ENCODE measurements at places on chromosomes 2 and 18.

GRCh38 chr2:26018184-26019055, 15.5 kb upstream of the RAB10 start:
- no peaks in the 10 kb centered on the region for H3K36me3 ChIP-seq
- no peak for DNase-seq
- no peak overlapping the region for H3K4me3 ChIP-seq
- no peak overlapping the region for H3K27ac ChIP-seq

DNA sequence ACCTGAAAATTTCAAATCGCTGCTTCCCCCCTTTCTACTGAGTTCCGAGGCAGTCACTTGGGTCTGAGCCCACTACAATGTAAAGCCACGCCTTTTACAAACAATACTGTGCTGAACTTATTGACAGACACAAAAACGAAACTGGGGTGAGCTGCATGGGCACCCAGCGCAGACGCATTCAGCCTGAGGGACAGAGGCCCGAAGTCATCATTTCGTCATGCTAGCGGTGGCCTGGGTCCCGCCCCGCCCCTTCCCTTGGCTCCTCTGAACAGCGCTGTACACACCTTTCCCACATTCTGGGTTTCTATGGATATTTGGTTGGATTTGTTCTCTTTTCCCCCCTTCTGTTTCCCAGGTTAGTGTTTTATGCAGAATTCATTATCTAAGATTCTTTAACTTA, 71.7 kb downstream of the EIPR1 start:
- H3K4me3 ChIP-seq: no peak overlapping the region
- peaks cover 10% of the 10 kb centered on the region for H3K4me1 ChIP-seq
- no peak overlapping the region for H3K27ac ChIP-seq
- DNase-seq: no peak

DNA sequence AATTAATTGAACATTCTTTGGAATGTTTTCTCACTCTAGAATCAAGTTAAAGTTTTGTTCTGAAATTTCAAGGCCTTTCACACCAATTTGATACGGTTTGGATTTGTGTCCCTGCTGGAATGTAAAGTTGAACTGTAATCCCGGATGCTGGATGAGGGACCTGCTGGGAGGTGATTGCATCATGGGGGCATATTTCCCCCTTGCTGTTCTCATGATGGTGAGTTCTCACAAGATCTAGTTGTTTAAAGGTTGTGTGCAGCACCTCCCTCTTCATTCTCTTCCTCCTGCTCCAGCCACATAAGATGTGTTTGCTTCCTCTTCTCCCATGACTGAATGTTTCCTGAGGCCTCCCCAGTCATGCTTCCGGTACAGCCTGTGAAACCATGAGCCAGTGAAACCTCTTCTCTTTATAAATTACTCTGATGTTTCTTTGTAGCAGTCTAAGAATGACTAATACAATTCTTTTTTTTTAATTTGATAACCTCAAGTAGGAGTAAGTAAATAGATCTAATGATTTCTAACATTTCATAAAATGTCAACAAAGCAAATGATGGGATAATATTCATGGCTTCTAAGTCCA, 144.2 kb upstream of the CDH7 start:
- H3K27ac ChIP-seq: no peak overlapping the region
- H3K4me3 ChIP-seq: no peak overlapping the region
- H3K36me3 ChIP-seq: no peaks in the 10 kb centered on the region
- H3K27me3 ChIP-seq: peaks cover 6% of the 10 kb centered on the region

DNA sequence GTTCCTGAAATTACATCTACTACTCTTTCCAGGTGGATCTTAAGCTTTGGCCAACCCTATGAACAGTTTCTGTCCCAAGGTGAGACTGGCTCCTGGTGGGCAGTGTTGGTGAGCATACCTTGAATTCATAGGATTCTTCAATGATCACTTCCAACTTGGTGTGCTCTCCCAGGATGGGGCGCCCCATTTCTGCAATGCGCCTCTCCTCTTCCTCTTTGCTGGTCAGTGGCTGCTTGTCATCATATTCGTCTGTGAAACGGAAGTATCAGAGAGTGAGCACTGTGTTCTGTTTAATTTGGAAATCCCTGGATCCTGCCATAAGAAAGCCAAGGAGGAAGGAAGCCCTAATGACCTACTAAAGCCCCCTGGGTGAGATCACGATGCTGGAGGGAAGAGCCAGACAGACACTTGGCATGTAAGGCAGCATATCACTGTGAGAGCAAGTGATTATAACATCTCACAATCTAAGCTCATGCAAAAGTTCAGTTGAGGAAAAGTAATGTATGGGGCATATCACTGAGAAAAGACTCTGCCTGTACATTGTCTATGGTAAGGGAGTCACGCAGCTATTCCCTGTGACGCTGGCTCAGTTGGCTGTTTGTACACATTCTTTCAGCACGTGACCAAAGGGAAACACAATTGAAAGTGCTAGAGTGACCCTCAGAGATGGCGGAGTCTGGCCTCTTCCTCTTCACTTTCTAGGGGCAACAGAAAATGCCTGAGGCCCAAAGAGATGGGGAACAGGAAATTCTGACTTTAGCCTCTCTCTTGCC, 287.0 kb downstream of the SLC8A1 start:
- no peak overlapping the region for H3K4me3 ChIP-seq
- DNase-seq: no peak
- no peaks in the 10 kb centered on the region for H3K27me3 ChIP-seq
- no peak overlapping the region for H3K27ac ChIP-seq

DNA sequence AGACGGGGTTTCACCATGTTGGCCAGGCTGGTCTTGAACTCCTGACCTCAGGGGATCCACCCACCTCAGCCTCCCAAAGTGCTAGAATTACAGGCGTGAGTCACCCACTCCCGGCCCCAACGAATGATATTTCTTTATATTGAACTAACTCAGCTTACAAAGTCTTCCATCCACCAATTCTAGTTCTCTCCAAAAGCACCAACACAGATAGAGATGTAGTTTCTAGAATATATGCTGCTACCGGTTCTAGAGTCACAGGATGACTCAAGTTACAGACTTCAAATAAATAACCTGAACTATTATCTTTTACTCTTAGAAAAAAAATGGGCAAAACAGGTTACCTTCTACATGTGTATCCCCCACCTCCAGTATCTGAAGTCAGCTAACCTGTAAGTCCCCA, 9.2 kb downstream of the ACAA2 start:
- H3K4me1 ChIP-seq: no peaks in the 10 kb centered on the region
- DNase-seq: no peak
- peaks cover 26% of the 10 kb centered on the region for H3K36me3 ChIP-seq
- no peaks in the 10 kb centered on the region for H3K27me3 ChIP-seq
- no peak overlapping the region for H3K4me3 ChIP-seq
- no peak overlapping the region for H3K27ac ChIP-seq

- peaks cover 15% of the 10 kb centered on the region for H3K4me1 ChIP-seq
- H3K36me3 ChIP-seq: peaks cover 4% of the 10 kb centered on the region
- no peak overlapping the region for H3K4me3 ChIP-seq
Observed at GRCh38 chr18:23143016-23143814, 7.9 kb downstream of the CABLES1 start.

GRCh38 chr2:86556508-86556907, 6.7 kb downstream of the CHMP3 start:
- H3K4me1 ChIP-seq: no peaks in the 10 kb centered on the region
- no peak for DNase-seq
- H3K27ac ChIP-seq: no peak overlapping the region

DNA sequence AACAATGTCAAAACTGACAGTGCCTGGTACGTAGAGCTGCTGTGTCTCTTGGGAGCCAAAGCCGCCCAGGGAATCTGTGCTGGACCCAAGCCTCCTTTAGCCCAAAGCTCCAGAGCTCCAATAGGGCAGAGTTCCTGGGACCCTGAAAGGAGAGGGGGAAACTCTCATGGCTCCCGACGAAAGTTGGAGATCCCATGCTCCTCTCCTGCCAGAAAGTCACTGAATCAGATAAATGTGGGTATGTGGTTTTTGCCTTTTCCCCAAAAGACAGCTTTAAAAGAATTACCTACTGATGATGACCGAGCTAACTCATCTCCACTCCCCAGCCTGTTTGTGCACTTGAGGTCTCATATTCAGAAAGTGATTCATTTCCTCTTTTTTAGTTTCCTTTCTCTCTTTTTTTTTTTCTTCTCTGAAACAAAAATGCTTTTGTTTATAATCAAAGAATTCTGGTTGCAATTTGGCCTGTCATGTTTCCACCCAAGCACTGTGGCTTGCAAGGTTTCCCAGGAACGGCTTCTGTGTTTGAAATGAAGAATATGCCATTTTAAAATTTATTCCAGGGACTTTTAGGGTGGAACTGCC, 14.1 kb upstream of the PMAIP1 start:
- H3K36me3 ChIP-seq: no peaks in the 10 kb centered on the region
- H3K4me3 ChIP-seq: no peak overlapping the region
- DNase-seq: no peak
- no peak overlapping the region for H3K27ac ChIP-seq
- peaks cover 7% of the 10 kb centered on the region for H3K4me1 ChIP-seq
